Endothelial cell (in vitro differentiated cells): ENCODE measurements at places on chromosomes 4 and X.

- DNase-seq = no peak
Observed at GRCh38 chr4:143016171-143016570, 168.5 kb upstream of the USP38 start.

DNA sequence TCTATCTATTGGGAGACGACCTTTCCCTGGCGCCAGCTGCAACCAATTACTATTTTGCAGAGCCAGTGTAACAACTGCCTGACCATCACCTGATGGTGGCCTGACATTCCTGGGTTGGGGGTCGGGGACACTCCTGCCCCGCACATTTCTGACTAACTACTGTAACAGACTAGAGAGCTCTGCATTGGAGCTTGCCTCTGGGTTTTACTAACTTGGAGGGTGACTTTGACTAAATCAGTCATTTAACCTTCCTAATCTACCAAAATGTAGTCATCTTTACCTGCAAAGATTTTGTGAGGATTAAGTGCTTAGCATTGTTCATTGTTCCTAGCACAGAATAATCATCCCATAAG is 37.5 kb upstream of the ABCG2 start:
- no peak for DNase-seq

DNA sequence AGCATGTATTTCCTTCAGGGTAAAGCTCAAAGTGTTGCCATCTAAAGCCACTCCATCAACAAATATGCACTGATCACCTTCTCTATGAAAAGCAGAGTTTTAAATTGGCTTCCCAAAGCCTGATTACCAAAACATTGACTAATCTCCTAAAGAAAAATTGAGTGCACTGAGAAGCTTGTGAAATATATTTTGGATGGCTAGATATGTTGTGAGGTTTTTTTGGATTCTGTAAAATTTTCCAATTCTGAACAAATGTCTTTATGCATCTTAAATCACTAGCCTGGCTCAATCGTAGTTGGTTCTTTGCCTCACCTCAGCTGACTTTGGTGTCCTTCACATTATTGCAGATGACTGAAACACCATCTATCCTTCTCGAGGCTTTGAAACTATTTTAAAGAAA is 14.9 kb upstream of the EXOSC9 start:
- DNase-seq = no peak

- DNase-seq = no peak
Observed at GRCh38 chrX:1205681-1206611, 6.5 kb downstream of the CRLF2 start.

GRCh38 chr4:122728856-122729255 is 3.6 kb upstream of the BBS12 start:
- no peak for DNase-seq
